Cardiac muscle cell (in vitro differentiated cells and primary cell): ENCODE measurements at places on chromosomes 5 and 9. TPM values are rescaled to one million over a fixed set of nuclear protein-coding genes. Genes with fewer than 3 reads are reported as not detected.

DMRT3 gene
- not detected in 2 replicates for polyA plus RNA-seq

ALDH1A1 gene
- polyA plus RNA-seq = 1.1 and 1.6 TPM in 2 replicates

MFAP3 gene
- 13.6 and 19.6 TPM in 2 replicates for polyA plus RNA-seq

ACTL7B gene
- not detected in 2 replicates for polyA plus RNA-seq

LECT2 gene
- polyA plus RNA-seq = not detected in 2 replicates

LMX1B gene
- polyA plus RNA-seq = not detected in 2 replicates

GPX8 gene
- polyA plus RNA-seq = 68.5 and 71.1 TPM in 2 replicates
